GM12891 (cell line): ENCODE measurements at places on chromosomes 16 and 17.

GRCh38 chr16:21598701-21599121, 666 bp upstream of the METTL9 start:
- DNase-seq, result no peak

- no peak for DNase-seq
These were observed 89.4 kb downstream of the CFDP1 start for GRCh38 chr16:75343941-75344340.

- DNase-seq, result no peak
These were observed 39.8 kb downstream of the SLC6A2 start for GRCh38 chr16:55695595-55695994.

DNA sequence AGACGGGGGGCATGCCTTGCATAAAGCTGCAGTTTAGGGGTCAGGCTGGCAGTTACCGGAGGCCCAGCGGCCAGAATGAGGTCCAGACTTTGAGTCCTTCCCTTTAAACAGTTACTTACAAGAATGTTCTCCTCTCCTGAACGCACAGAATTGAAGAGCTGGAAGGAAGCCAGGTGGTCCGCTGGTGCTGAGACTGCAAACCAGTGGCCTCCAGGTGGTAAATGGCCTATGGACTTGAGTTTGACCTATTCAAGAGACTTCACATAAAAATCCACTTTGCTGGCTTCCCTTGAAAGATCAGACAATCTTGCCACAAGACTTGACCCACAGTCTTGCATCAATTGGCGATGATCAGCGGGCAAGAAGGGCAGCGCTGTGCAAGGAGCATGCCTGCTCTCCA, 14.7 kb upstream of the SEZ6 start:
- no peak for DNase-seq

DNA sequence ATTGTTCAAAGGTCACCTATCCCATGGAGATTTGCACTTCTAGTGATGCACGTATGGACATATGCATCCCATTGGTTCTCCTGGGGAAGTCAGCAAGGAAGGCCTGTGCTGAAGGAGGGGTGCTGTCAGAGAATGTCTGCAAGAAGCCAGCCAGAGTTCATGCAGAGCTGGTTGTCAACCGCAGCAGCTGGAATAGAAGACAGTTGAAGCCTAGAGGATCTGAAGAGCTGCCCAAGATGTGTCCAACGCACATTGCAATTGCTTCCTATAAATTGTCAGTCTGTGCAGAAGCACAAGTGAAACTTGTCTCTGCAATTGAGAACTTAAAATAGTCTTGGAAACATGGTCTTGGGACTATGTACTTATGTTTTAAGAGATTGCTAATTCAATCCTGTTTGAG, 82.1 kb upstream of the CNTNAP4 start:
- no peak for DNase-seq
